Right ventricle myocardium inferior (tissue), 1 donor: ENCODE measurements at places on chromosomes 3 and 15.

- no peak for DNase-seq
Observed at GRCh38 chr3:1506090-1506489, 413.3 kb downstream of the CNTN6 start.

DNA sequence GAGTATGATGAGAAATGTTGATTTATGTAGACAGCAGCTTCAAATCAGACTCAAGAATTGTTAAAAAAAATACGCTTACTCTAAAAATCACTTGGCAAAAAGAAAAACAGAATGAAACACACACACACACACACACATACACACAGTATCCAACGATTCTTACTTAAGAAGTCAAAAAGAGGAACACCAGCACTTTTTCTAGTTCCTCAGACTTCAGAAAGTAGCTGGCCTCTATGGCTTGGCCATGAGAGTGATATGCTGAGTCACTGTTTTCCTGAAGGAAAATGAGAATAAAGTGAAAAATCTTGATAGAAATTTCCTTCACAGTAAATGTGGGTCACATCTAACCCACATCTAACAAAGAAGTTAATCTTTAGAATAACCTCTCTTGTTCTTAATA, 22.1 kb downstream of the CNTN3 start:
- no peak for DNase-seq

- no peak for DNase-seq
Observed at GRCh38 chr3:171342783-171343420, 117.3 kb downstream of the TNIK start.

GRCh38 chr15:36875740-36876334, 224.5 kb downstream of the MEIS2 start:
- DNase-seq = no peak

DNA sequence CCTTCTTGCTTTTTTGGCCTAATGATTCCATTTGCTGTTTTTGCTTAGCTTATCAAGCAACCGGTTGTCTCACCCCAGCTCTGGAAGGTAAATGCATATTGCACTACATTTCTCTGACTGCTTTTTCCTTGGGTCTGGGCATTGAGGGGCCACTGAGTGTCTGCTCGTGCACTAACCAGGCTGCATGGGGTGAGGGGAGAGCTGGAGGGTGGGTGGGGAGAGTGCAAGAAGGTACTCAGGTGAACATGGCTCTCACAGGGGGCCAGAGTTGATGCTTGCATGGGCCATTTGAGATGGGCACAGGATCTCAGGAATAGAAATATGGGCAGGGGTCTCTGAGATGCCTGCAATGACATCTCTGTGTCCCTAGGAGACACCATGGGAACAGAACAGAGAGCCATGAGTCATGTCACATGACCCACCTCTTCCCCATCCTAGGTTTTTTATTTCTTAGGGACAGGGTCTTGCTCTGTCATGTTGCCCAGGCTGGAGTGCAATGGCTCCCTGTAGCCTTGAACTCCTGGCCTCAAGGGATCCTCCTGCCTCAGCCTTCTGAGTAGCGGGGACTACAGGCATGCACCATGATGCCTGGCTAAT, 6.2 kb downstream of the ALPK3 start:
- no peak for DNase-seq

DNA sequence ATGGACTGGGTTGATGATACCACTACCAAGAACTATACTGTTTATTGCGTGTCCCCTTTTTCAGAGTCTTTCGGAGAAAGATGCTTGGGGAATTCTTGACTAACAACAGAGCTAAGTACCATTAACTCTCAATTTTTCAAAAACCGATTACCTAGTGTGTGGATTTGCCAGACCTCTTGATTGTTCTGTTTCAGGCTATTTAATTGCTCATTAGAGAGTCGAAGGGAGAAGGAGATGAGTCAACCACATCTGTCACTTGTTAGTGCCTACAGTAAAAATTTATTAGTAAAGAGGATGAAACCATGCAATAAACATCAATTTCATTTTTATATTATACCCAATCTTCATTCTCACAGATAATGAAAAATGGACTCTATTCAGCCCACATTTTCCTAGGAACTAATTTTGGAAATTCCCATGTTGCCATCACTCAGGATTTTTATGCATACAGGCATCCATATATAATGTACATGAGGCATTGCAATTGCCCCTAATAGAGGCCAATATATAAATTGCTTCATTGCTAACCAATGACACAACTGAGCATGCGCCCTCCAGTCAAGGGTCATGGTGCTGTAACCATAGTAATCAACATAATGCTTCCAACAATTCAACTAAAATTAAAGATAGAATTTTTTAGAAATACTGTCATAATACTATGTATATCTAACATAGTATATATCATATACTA, 541.7 kb downstream of the TBL1XR1 start:
- no peak for DNase-seq
